GM23338 (cell line): ENCODE measurements at places on chromosomes 1 and 21. TPM values are rescaled to one million over a fixed set of nuclear protein-coding genes. Genes with fewer than 3 reads are reported as not detected.

Gene RASAL2
- 35.4 and 42.2 TPM in 2 replicates for total RNA-seq

Gene ITGB2
- total RNA-seq: 0.63 TPM in 1 of 2 replicates, not detected in the other

Gene PRELP
- total RNA-seq: 0.03 and 0.08 TPM in 2 replicates

Gene CLCNKB
- 1.2 and 1.3 TPM in 2 replicates for total RNA-seq

Gene GABPA
- 28.6 and 30.1 TPM in 2 replicates for total RNA-seq

Gene B3GALT2
- total RNA-seq: not detected in 2 replicates

DNA sequence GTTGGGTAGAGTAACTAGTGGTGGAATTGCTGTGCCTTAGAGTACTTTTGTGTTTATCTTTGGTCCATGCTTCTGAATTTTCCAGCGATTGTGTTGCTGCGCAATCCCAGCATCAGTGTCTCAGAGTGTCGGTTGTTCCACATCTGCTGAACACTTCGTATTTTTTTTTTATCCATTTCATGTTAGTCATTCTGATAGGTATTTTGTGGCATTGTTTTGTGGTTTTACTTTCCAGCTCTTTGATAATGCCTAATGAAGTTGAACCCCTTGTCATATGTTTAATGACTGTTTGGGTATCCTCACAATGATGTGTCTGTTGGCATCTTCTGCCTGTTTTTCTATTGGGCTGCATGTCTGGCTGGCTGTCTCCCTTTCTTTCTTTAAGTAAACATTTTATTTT is 13.6 kb downstream of the TUFT1 start:
- no peak for DNase-seq

GRCh38 chr1:95197616-95198252 is 36.3 kb upstream of the RWDD3 start:
- DNase-seq: no peak

DNA sequence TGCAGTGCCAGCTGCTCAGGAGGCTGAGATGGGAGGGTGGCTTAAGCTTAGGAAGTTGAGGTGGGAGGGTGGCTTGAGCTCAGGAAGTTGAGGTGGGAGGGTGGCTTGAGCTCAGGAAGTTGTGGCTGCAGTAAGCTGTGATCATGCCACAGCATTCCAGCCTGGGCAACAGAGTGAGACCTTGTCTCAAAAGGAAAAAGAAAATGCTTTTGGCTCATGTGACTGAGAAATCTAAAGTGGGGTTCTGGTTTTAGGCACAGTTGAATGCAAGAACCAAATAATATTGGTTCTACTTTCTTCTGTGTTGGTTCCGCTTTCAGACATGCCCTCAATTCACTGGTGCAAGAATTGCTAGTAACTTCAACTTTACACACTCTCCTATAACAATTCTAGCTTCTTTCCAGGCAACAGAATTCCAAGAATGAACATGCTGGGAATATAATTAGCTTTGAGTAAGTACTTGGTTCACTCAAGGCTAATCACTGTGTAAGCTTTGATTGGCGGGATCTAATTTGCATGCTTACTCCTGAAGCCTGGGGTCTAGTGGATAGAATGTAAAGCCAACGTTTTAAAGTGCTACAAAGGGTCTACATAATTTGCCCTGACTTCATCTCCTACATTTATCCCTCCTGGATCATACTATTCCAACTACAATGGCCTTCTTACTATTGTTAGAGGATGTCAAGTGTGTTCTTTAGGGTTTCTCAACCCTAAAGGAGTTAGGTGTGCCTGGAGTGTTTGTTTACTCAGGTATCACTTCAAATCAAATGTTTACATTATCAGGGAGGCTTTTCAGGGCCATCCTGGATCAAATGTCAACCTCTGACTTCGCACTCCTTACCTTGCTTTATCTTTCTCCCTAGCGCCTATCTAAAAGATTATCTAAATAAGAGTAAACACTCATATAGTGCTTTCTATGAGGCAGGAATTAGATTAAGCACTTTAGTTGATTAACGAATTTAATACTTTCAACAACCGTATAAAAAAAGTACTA is 115.1 kb downstream of the SLC16A1 start:
- DNase-seq: no peak

- no peak for DNase-seq
Measured at GRCh38 chr1:116501125-116501869, 69.5 kb downstream of the CD58 start.

DNA sequence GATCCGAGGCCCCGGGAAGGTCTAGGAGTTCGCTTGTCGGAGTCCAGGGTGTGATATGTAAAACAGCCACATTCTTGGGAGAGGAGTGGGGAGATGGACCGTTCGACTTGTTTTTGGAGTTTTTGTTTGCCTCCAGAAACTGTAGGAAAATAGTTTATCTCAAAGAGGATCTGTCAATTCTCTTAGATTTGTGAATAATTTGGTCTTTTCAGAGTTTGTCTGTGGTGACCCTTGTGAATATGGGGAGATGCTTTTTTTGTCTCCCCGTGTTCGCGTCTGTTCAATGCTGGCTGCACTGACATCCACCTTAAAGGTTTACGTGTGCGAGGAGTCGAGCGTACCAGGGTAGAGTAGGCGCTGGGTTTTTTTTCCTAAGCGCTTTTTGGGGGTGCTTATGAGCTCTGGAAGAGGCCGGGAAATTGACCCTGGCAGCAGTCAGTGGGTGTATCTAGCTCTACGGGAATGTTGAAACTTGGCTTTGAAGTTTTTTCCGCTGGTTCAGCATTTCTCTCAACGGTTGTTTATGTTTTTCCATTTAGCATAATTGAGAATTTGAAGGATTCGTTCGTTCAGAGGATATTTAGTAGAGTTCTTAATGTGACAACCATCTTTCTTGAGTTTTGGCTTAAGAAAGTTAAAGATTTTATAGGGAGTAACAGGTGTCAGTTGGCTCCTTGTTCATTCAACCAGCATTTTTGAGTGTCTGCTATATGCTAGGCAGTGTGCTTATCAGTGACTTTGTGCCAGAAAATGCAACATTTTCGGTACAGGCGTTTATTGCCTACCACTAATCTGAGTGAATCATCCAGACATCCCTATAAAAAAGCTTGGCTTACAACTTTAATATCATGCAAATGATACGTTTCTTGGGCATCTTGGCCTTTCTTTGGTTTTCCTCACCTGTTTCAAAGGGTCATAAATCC is 1.2 kb downstream of the SZRD1 start:
- peak; percentile 84 for DNase-seq

- no peak for DNase-seq
Measured at GRCh38 chr1:78501203-78501602, 10.4 kb downstream of the PTGFR start.

DNA sequence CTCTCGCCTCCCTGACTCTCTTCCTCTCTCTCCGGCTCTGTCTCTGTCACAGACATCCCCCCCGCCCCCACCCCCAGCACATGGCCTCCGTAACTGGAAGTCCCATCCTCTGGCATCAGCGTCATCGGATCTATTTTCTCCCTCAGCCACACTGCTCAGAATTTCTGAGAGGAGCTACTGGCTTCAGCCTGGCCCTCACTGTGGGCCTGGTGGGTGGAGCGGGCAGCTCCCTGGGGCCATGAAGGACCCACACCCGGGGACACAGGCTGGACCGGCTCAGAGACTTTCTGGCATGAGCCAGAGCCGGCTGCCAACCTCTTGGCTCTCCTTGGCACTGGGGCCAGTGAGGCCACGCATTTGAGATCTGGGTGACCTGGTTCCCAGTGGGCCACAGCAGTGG is 61.2 kb upstream of the CASZ1 start:
- DNase-seq: no peak

- no peak for DNase-seq
Measured at GRCh38 chr1:93992954-93993353, 83.7 kb upstream of the GCLM start.

DNA sequence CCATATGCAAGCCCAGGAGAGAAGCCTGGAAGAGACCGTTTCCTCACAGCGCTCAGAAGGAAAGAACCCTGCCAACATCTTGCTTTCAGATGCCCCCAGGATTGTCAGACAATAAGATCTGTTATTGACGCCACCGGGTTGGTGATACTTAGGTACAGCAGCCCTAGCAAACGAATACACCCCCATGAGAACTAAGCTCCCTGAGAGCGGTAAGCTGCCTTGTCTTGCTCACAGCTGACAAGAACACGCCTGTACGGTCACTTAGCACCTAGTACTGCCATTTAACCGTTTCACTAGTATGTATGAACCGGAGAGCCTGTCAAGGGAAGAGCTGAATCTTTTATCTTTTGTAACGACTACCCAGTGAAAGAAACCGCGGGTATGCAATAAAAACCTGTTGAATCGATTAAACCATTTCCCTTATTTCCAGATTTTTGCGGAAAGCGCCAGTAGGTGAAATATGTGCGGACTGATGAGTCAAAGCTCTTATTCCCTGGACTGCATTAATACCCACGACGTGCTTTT is 619 bp upstream of the ZBTB8B start:
- peak; percentile 25 for DNase-seq

GRCh38 chr1:58715108-58715507 is 15.2 kb upstream of the MYSM1 start:
- DNase-seq: no peak

- no peak for DNase-seq
Measured at GRCh38 chr1:223207293-223208066, 64.4 kb upstream of the TLR5 start.

- no peak for DNase-seq
Measured at GRCh38 chr1:97139512-97139911, 417.9 kb downstream of the PTBP2 start.
